ENCODE measurements at places on chromosomes 7 and 10.

GRCh38 chr10:3263082-3263481 is 90.5 kb upstream of the PITRM1 start:
- DNase-seq, result no peak

DNA sequence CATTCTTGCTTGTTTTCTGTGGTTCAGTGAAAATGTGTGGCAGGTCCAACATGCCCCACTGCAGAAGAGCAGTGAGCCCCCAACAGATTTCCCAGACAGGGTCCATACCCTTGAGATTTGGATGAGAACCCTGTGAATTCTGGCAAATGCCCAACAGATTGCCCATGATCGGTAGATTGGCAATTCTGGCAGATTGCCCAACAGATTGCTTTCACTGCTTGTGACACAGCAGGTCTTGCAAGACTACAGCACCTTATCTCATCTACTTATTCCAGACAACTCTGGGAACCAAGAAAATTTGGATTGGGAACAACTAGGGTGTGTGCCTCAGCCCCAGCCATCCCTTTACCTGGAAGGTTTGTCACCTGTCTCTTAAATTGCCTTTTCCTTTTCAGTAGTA is 143.7 kb upstream of the COL1A2 start:
- DNase-seq, result no peak

- no peak for DNase-seq
These were observed 4.9 kb downstream of the ZDHHC16 start for GRCh38 chr10:97450828-97451227.

GRCh38 chr10:48454302-48455054 is 148.0 kb downstream of the MAPK8 start:
- no peak for DNase-seq

GRCh38 chr7:139948587-139949335 is 114.0 kb downstream of the PARP12 start:
- DNase-seq, result no peak

GRCh38 chr10:64859911-64860310 is 1338.7 kb downstream of the REEP3 start:
- DNase-seq, result no peak

DNA sequence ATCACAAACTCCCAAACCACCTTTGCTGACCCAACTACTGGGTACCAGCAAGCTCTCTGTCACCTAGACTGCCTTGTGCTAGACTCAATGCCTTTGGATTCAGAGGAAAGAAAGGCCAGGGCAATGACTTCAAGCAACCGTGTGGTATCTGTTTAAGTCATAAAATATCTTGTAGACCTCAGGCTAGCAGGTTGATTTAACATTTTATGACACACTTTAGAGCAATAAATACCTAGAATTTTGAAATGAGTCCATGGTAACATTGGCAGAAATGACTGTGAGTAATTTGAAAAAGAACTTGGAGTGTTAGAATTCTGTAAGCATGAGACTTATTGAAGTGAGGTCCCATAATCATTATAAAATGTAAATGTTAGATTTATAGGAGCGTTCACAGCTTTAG is 87.2 kb downstream of the TWIST1 start:
- no peak for DNase-seq

GRCh38 chr7:77409005-77409738 is 7.0 kb downstream of the GSAP start:
- peak; percentile 77 for DNase-seq

DNA sequence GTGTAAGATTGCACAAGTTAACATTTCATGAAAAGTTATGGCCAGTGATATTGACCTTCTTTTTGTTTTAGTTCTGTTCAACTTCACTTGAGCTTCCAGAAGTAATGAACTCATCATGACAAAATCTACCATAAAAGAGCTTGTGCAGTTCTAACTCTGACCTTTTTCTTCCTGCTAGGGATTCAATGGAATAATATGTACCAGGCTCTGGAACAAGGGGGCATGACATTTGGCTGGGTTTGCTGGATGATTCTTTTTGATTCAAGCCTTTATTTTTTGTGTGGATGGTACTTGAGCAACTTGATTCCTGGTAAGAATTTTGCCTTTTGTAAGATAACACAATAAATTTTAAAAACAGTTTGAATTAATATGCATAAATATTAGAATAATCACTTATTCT is 205.0 kb downstream of the ABCA13 start:
- DNase-seq, result no peak

All from ACHN (cell line).